Left kidney (tissue), 8 donors: ENCODE measurements at places on chromosomes 6 and 20.

DNA sequence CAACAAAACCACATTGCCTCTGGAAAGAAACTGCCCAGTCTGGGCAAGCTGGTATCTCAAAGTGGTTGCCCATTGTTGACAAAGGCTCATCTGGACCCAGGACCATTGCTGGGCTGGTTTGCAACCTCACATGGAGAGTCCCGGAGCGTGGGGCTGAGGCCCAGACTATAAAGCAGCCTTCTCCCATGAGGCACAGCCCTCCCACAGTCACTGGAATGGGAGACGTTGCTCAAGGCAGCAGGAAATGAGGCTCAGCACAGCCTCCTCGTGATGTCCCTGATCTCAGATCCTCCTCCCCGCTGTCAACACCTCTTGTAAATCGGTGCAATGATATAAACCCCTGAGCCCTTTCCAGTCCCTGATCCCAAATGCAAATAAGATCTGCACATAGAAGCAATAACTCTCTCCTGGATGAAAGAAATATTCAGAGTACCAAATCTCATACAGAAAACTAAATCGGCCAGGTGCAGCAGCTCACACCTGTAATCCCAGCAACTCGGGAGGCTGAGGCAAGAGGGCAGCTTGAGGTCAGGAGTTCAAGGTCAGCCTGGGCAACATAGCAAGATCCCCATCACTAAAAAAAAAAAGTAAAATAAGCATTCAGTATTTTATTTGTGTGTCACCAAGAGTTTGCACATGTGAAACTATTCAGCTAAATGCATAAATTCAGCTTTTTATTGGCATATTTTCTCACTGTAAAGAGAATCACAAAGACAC, 103.0 kb upstream of the RREB1 start:
- DNase-seq: no peak

DNA sequence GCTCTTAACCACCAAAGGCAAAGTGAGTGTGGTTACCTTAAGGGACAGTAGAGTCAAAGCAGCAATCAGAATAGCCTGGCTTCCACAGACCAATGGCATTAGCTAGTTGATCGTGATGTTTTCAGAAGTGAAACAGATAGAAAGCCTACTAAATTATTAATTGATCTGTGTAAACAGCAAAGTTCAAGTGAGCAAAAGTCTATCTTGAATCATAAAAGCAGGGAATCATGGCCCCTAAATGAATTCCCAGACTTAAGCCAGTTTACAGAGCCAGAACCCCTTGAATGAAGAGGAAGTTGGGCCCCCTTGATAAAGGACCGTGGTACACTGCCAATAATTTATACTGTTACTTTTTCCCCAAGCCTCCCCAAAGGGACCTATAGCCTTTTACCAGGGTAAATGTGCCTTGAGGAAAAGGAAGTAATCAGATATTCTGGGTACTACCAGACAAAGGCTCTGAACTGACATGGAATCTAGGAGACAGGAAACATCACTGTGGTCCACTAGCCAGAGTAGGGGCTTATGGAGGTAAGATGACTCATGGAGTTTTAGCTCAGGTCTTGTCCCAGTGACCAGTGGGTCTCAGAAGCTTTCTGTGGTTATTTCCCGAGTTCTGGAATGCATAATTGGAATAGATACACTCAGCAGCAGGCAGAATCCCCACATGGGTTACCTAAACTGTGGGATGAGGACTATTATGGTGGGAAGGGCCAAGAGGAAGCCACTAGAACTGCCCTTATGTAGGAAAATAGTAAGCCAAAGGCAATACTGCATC, 317.5 kb downstream of the CD83 start:
- DNase-seq: no peak

DNA sequence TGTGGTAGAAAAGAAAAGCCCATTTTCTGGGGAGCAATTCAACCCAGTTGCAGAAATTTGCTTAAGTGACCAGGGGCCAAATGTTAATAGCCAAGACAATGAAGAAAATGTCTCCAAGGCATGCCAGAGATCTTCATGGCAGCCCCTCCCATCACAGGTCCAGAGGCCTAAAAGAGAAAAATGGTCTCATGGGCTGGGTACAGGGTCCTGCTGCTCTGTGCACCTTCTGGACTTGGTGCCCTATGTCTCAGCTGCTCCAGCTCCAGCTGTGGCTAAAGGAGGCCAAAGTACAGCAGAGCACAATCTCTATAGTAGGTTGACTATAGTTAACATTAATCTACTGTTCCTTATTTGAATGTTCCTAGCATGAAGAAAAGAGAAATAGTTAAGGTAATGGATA, 44.7 kb downstream of the FRK start:
- DNase-seq: no peak

- DNase-seq: no peak
Measured at GRCh38 chr6:136551103-136551502, 881 bp upstream of the MAP7 start.

DNA sequence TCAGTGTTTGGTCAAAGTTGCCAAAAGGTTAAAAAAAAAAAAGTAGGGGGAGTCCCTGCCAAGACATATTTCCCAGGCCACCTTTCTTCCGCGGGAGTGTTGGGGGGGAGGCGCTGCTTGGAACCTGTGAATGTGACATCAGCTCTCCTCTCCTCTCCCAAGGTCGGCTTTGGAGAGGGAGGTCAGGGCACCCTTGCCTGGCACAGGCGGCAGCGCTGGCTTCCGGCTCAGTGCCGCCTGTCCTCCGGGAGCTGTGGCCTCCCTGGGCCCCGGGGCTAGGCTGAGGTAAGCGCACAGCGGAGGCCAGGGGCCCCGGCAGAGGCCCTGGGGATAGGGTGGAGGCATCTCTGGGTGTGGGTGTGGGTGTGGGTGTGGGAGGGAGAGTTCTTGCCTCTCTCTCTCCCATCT, 1.9 kb upstream of the EDN1 start:
- no peak for DNase-seq

DNA sequence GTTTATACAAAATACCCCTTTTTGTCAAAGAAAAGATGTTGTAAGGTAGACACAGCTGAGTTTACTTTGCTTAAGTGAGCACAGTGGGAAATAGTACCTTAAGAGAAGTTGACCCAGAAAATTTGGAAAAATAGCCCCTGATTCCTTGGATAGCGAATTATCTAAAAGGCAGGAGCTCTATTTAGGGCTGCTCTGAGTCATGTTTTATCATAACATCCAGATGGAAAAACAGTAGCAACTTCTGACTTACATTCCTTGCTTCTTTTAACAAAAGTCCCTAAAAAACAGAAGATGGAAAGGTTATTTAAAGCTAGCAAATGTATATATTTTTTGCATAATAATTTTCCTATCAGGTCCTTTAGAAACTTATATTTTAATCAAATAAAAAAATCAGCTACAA, 59.0 kb downstream of the THEMIS start:
- DNase-seq: no peak

DNA sequence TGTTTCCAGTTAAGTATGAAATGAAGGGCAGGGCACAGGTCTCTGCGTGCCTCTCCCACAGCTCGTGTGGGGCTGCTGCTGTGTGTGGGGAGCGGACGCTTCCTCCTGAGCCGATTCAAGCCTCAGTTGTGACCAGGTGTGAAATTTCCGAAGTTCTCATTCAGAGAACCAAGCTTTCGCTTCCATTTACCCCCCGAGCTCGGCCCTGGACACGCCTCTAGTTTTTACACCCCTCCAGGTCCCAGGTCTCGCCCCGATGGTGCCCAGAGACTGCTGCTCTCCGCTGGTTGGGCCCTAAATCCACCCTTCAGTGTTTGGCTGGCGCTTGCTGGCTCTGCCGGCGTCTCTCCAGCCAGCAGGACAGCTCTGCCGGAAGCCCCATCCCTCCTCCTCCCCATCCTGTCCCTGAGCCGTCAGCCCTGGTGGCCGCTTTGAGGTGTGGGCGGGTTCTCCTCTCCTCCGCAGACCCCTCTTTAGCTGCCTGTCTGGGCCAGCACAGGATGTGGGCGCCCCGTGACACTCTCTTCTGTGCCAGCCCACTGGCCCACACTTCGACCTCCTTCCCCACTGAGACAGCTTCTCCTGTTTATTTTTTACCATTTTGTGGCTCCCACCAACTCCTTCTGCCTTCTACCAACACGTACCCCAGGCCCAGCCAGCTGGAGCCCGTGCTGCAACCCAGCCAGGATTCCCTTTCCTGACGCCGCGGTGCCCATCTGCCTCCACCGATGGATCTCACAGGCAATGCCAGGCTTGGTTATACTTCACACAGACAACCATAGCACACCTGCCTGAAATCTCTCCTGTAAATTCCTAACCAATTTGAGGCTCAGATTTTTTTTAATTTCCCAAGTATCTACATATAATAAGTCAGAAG, 142.8 kb downstream of the DLL1 start:
- no peak for DNase-seq

DNA sequence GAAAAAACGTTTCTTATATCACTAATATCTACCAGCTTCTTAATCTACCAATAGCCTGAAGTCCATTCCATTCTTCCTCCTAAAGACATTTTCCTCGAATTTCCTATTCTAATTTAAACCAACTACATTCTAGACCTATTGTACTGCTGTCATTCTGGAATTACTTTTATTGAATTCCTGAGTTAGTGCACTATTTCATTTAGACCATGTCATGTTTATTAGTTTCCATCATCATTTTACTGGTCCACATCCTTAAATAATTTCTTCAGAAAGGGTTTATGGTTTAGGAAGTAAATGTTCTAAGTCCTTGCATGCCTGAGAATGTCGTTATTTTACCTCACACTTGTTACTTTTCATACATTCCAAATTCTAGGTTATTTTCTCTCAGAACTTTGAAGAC, 13.2 kb downstream of the LCA5 start:
- no peak for DNase-seq

- DNase-seq: no peak
Measured at GRCh38 chr20:17990278-17990972, 21.6 kb downstream of the MGME1 start.

GRCh38 chr6:130647246-130647645, 180.0 kb upstream of the SMLR1 start:
- DNase-seq: no peak

DNA sequence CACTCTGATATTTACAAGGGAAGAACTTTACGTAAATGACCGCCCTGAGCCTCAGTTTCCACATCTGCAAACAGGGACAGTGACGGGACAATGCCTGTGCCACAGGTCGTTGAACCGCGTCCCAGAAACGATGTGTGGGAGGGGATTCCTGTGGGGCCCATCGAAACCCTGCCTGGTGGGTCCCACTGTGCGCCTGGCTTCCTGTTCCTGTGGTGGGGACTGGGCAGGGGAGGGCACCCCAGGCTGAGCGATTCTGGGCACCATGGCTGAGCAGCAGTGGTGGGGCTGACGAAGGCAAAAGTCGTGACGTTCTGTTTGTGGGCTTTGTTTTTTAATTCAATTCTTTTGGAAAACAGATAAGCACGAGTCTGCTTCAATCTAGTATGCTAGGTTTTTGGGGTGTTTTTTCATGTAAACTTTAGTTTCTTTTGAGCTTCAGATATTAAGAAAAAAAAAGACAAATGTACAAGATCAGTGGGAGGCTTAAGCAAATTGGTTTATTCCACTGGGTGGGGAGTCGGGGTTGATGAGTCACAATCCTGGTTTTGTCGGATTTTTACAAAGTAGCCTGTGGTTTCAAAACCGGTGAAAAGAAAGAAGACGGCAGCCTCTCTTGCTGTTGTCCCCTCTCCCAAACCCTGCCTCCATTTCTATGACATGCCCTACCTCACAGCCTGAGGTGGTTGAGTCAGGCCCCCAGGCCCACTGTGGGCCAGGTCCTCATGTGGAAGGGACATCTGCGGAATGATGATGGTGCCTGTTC, 40.4 kb downstream of the GNAS-AS1 start:
- DNase-seq: no peak

DNA sequence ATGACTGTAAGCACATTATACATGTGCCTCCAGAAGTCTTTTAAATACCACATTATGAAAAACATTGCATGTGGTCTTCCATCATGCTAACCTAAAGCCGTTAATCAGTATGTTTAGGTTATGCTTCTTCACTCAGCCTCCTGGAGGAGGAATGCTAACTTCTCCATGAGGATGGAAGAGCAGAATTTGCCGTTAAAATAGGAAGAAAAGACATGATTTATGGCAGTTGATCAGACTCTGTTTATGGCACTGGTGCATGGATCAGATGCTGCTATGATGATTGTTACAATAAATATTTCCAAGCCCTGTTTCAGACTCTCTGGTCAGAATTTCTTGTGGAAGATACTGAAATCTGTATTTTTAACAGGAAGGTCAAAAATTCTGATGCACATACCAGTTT, 31.7 kb downstream of the MAP3K4 start:
- DNase-seq: no peak

DNA sequence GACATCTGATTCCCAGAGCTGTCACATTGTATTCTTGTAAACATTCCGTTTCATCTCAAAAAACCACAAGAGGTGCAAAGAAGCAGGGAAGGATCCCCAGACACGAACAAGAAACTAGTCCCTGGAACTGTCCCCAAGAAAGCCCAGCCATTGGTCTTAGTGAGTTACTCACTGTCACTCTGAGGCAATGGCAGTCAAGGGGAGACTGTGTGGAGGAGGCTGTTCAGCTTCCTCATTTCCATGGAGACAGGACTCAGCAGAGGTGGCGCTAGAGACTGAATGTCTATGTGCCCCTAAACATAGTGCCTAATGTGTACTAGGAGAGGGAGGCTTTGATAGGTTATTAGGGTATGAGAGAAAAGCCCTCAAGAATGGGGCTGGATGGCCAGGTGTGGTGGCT, 11.1 kb downstream of the ULBP1 start:
- no peak for DNase-seq

- DNase-seq: no peak
Measured at GRCh38 chr6:26390531-26390930, 7.6 kb downstream of the BTN2A2 start.

DNA sequence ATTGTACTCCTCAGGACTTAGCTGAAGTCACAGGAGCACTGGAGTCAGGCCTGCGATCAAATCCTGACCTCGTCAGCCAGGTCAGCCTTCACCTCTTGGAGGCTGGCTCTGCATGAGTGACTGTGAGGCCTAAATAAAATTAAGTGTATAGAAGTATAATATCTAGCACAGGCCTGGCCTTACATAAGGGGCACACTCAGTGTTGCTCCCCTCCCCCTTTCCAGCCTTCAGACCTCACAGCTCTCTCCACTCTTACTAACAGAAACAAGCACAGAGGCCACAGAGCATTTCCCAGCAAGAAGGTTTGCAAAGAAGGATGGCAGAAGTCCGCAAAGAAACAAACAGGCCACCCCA, 84.8 kb downstream of the TRERF1 start:
- DNase-seq: no peak

DNA sequence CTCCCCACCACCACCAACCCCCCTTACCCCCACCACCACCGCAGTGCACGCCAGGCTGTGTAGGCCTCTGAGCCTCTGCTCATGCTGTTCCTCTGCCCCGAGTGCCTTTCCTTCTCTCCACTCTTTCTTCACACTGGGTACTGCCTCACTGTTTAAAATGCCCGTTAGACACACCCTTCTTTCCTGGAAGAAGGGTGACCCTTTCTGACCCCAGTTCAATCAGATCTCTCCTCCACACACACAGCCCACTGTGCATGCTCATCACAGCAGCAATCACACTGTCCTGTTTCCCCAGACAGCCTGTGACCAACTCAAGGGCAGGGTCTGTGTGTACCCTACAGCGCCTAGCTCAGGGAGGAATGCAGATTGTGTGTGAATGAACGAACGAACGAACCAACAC, 10.0 kb downstream of the TMEM74B start:
- DNase-seq: no peak
